ENCODE measurements at places on chromosomes 7 and 10. TPM values are rescaled to one million over a fixed set of nuclear protein-coding genes. Genes with fewer than 3 reads are reported as not detected.

Gene PRXL2A
- 39.7 TPM for total RNA-seq

Gene C10orf53
- not detected for total RNA-seq

Gene SLC16A12
- 0.21 TPM for total RNA-seq

Gene GPR15LG
- total RNA-seq, result not detected

Gene SPRN
- not detected for total RNA-seq

Gene FGL2
- 246 TPM for total RNA-seq

Gene MOGAT3
- not detected for total RNA-seq

DNA sequence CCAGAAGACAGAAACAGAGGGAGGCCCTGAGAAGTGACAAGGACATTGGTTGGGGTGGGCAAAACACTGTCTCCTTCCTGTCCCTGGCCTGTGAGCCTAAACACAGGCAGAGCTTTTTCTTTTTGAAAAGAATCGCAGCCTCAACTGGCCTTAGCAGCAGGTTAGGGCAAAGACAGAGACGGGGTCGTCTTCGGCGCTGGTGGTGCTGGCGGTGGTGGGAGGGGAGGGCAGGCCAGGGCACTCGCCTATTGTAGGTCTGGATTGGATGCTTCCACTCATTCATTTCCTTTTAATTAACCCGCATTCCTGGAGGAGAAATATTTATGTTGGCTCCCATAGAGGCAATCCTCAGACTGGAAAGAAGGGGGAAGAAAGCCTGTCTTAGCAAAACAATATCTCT, 22.6 kb downstream of the WNT8B start:
- no peak for DNase-seq

- DNase-seq, result no peak
Observed at GRCh38 chr7:20214921-20215669, 2.1 kb downstream of the MACC1 start.

DNA sequence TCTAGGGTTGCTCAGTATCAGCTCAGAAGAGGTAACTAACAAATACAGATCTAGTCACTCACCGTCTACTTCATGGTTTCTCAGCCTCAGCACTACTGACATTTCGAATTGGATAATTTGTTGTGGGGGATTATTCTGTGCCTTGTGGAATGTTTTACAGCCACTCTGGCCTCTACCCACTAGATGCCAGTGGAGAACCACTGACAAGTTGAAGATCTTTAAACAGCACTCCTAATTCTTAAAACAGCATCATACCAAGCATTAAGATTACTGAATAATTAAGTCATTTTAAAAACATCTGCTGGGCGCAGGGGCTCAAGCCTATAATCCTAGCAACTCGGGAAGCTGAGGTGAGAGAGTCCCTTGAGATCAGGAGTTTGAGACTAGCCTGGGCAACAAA, 82.6 kb downstream of the UPF2 start:
- no peak for DNase-seq

DNA sequence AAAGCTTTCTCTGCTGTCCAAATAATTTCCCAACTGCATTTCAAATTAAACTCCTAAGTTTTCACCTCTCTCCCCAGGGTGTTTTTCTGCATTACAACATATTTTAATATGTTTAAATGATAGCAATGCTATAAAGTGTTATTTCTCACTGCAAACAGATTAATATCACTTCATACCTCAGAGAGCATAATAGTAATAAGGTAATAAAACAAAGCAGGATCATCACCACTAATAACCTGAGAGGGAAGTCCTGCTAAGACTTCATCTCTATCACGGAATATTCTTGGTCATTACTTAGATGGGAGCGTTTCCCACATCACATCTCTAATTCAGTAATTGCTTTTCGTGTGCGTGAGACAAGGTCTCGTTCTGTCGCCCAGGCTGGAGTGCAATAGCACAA, 168.8 kb downstream of the PARD3 start:
- no peak for DNase-seq

DNA sequence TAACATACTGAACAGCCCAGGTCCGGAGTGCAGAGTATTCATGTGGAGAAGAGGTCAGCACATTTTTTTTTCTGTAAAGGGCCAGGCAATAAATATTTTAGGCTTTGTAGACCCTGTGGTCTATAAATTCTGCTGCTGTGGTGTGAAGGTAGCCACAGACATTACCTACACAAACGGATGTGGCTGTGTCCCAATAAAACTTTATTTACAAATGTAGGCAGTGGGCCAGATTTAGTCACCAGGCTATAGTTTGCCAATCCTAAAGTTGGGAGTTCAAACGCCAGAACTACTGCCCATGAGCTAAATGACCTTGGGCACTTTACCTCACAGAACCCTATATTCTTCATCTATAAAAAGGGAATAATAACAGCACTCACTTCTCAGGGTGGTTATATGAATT, 13.4 kb downstream of the FAM53B start:
- no peak for DNase-seq

DNA sequence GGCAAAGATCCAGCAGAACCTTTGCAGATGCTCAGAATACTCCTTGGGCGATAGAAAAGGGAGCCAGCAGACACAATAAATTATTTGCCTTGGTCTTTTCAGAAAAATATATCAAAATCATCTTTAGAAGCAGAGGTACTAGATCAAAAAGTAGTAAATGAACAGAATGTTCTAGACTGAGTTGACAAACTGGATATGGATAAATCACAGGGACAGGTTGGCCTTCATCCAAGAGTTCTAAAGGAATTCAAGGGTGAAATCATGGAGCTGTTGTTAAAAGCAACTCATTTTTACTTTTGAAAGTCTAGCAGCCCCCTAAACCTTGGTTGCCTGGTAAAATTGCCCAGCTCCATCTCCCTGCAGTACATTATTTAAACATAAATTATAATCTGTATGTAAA, 99.1 kb downstream of the PLCE1 start:
- DNase-seq, result no peak

Data from aorta (tissue), 5 donors.